ENCODE measurements at places on chromosomes 7 and 10.

DNA sequence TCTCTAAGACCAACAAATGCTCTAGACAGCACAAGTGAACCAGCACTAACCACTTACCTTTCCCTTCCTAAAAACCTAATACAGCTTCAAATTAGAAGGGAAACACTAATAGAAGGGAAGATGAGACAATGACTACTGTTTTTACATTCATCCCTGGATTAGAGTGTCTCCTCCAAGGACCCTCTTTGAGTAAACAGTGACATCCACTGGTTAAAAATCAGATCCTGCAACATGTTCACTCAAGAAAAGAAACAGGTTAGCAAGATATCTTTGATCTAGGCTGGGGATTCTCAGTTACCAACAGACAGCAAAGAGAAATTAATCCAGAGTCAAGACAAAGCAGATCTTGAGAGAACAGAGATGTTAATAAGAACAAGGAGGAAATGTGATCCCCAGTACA lies 177.7 kb upstream of the GHITM start:
- no peak for DNase-seq

- DNase-seq, result no peak
Measured at GRCh38 chr10:31792745-31793144, 135.9 kb downstream of the ARHGAP12 start.

DNA sequence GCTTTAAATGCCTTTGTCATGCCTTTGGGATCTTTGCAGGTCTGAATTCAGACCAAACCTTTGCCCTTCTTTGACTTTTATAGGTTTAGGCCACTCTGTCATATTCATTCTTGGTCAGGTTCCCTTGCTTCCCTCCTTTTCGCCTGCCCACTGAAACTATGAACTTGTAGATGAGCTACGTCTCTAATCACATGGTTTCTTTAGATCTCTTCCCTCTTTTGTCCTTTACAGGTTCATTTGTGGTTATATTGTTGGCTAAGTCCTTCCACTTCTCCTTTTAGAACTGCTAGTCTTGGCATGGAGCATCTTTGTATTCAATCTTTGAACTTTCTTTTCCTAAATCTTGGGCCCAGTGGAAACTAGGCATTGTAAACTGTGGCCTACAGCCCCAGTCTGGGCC lies 104.0 kb upstream of the ZEB1 start:
- no peak for DNase-seq

GRCh38 chr10:71263376-71263775 lies 51.0 kb downstream of the UNC5B start:
- DNase-seq, result no peak

- no peak for DNase-seq
Measured at GRCh38 chr10:127886371-127887051, 6.2 kb downstream of the CLRN3 start.

DNA sequence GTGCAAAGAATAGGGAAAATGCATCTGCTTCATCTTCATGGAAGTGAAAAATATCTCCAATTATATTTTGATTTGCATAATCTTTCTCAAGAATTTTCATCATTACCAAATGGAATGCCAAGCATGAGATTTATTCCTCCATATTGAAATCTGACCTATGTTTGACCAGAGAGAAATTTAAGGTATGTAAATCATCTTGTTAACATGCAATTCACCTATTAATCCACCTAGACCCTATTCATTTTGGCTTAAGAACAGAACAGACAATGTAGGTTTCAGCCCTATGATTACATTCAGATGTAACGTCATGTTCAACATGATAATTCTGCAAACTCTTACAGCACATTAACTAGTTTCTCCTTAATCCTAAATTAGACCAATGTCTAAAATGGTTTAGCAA lies 30.8 kb upstream of the TMEM140 start:
- no peak for DNase-seq

Data from CD4-positive, alpha-beta T cell treated with Interleukin-4 for 4 hours (primary cell).